Stimulated activated CD8-positive, alpha-beta memory T cell treated with anti-CD3 and anti-CD28 coated beads, Interleukin-2, amount 100 ng/mL, for 1 hour (primary cell): ENCODE measurements at places on chromosomes 7 and 10.

- no peak for DNase-seq
Observed at GRCh38 chr7:134473861-134474291, 15.0 kb upstream of the AKR1B1 start.

DNA sequence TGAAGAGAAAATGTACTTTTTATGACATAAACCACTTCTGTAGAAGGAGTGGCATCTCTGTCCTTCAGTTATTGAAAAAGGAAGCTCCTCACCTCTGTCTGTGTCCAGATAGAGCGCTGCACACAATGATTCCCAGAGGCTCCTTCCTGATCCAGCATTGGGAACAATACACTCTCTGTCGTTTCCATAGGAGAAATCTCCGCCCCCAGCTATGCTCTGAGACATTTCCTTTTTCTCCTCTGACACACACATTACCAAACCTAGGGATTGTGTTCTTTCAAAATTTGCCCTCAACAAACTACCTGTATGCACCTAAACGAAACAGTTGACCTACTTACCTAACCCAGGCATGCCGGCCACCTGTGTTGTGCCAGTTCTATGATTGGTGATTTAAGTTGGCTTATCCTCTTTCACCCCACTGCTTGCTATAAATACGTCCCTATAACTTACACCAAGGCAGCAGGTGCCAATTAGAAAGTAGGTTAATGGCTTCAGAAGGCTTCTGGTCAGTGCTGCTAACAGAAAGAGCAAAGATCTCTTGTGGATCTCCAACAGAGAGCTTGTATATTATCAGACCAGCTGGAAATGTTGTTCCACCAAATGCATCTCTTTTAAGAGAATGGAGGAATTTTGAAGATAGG, 140.1 kb upstream of the JCAD start:
- no peak for DNase-seq

GRCh38 chr7:142774826-142775225, 4.1 kb downstream of the PRSS2 start:
- no peak for DNase-seq

DNA sequence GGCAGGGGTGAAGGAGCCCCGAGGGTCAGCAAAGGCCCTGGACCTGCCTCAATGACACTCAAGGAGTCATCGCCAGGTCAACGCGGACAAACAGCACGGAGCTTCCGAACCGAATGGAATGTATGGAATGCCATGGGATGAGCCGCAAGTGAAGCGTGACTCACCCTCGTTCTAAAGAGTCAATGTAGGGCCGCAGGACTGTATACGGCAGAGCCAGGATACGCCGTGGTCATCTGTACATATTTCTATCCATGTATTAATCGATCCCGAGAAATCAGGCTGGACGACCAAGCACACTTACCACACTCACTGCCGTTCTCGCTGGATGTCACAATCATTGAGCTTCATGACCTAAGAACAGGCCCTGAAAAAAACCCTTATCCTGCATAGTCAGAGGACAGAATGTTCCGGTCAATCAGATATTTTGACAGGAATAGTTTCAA, 4.3 kb downstream of the SNX8 start:
- DNase-seq, result no peak

GRCh38 chr7:101736084-101736483, 81.3 kb upstream of the CUX1 start:
- DNase-seq, result no peak

DNA sequence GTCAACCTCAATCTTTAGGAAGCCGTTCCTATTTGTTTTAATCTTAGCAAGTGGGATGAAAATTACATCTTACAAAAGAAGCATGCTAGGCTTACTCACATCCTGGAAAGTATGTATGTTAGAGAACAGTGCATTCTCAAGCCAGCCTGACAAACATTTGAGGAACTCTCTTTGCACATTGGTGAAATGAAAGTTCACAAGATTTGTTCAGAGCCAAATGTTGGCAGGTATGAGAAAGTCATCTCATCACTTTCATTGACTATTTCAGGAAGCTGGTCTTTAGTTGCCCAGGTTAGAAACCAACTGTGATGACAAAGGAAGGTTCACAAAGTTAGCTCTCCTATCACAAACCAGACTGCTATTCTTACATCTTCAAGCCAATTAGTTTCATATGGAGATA, 57.1 kb downstream of the ABCB1 start:
- DNase-seq, result no peak

GRCh38 chr10:116521424-116522290, 24.1 kb upstream of the PNLIP start:
- no peak for DNase-seq

DNA sequence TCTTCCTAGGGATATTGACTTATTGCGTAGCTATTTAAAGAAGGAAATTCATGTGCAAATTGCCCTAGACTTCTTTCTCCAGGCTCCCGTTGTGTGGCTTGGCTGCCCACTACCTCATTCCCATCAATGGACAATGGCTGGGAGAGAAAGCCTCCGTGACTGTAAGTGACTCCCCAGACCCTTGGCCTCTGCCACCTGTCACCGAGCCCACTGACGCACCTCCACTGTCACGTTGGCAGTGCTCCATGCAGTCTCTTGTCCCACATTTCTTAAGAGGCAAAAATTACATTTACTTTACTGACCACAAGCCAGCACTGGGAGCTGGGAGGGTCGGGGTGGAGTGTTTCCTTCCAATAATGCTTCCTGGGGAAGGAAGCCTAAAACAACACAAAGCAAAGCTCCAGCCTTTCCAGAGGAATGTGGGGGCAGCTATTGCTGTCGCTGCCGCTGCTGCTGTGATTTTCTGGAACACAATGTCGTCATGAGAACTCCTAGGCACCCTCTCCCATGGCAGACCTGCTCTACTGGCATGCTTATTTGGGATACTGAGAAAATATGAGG, 89.7 kb upstream of the STEAP1B start:
- no peak for DNase-seq

DNA sequence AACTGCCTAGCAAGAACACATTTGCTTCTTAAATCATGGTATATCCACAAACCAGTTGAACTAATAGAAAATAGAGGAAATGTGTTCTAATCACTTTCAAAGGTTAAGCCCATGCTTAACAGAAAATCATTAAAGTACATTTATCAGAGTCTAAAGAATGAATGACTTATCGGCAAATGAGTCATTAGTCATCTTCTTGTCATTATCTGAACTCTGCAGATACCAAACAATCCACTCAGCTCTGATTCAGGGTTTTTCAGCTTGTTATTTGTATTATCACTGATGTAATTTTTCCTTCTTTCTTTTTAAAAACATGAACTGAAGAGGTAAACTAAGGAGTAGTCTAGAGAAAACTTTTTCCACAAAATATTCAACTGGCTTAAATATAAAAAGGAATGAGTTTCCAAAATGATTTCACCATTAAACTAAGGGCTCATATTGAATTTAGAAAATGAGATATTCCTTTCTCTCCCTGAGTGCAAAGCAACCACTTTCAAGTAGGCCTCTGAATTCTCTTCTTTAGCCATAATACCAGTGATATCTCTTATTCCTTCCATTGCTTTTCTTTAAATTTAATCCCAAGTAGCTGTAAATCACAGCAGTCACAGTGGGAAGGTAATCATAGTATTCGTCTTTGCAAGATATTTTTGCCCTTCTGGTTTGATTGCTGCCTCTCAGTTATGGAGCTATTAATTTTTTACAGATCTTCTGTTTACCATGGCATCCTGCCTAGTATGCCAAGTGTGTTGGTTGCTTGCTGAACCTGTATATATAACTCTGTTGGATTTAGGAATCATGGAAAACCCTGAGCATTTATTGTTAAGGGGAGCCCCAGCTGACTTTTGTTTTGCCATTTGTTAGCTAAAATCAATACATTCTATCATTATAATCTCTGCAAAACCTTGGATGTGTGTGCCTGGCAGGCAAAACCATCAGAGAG, 125.1 kb downstream of the THSD7A start:
- DNase-seq, result no peak

DNA sequence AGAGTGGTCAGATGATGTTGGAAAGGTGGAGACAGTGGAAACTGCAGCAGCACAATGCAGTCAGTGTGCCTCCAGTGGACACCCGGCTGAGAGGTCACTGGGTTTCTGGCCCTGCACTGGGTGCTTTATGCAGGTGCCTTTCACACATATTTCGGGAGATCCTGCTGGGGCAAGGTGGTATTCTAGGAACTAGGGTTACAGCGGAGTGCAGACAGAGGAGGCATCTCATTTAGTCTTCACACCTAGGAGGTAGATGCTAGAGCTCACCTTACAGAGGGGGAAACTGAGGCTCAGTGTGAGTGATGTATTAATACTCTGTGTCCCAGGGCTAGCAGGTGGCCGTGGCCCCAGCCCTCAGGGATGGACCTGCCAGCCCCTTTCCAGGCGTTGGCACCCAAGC, 103.9 kb upstream of the KCTD7 start:
- no peak for DNase-seq

GRCh38 chr10:70592186-70592735, 10.3 kb downstream of the PRF1 start:
- no peak for DNase-seq

DNA sequence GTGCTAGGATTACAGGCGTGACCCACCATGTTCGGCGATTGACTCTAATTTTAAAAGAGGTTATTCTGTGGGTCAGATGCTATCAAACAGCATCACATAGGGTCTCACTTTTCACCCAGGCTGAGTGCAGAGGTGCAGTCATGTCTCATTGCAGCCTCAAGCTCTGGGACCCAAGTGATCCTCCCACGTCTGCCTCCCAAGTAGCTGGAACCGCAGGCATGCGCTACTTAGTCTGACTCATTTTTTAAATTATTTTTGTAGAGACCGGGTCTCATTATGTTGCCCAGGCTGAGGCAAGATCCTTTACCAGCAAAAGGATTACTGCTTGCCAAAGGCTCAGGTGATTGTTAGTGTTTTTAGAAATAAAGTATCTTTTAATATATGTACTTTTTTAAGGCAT, 42.9 kb upstream of the STOX1 start:
- DNase-seq, result no peak

DNA sequence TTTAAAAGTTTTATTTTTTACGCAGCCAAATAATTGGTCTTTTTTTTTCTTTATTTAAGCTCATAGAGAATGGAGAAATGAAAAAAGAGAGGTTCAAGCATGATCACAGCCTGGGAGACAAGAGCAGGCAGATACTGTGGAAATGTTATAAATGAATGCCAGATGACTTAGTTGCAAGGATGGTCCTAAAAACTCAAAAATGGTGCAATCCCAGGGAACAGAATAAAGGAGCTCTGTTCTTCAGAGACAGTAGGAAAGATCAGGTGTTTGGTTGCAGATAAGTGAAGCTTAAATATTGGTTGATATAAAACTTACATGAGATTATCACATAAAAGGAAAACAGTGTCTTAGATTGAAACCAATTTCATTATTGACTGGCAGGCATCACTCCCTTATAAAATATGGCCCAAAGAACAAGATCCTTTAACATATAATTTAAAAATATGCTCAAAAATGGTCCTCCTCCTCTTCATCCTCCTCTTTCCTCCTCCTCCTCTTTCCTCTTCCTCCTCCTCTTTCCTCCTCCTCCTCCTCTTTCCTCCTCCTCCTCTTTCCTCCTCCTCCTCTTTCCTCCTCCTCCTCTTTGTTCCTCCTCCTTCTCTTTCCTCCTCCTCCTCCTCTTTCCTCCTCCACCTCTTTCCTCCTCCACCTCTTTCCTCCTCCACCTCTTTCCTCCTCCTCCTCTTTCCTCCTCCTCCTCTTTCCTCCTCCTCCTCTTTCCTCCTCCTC, 18.6 kb downstream of the GNAT3 start:
- no peak for DNase-seq

DNA sequence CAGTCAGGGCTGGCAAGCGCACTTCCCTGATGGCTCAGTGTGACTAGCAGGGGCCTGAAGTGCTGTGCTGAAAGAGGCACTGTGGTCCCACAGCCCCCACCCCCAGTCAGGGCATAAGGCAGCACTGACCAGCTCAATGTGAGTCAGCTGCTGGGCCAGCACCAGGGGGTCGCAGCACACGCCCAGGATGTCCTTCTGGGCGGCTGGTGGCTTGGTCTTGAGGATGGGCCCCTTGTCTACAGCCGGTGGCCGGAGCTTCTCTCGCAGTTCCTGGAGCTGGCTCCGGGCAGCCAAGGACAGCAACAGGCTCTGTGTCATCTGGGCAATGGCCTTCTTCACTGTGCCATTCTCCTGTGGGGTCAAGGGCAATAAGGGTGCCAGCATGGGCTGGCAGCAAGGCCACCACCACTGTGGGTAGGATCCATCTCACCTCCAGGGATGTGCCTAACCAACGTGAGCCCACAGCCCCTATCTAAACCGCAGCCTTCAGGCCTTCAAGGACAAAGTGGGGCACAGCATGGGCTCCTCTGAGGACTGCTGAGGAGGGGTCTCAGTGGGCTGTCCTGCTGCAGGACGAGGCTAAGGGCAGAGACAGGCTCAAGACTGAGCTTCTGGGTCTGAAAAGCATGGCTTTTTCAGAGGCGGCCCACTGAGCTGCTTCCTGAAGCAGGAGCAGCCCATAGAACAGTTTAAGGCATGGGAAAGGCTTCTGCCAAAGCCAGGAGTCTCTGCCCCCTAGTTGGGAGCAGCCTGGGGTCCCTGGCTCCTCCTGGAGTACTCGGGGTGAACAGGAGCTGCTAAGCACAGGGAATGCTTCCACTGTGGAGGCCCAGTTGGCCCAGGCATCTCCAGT, 62.5 kb downstream of the CSGALNACT2 start:
- DNase-seq, result no peak

DNA sequence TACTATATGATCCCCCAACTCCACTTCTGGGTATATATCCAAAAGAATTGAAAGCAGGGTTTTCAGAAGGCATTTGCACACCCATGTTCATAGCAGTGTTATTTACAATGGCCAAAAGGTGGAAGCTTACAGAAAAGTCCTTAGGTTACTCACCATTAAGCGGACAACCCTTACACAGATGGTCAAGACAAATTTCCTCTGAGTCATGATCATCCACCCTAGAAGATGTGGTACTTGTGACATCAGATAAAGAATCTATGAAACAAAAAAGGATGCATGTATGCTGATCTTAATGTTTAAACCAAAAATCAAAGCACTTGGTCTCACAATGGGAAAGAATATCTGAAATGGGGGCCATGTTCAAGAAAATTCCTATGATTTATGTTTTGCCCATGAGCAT, 31.1 kb downstream of the ZC3HAV1 start:
- no peak for DNase-seq

DNA sequence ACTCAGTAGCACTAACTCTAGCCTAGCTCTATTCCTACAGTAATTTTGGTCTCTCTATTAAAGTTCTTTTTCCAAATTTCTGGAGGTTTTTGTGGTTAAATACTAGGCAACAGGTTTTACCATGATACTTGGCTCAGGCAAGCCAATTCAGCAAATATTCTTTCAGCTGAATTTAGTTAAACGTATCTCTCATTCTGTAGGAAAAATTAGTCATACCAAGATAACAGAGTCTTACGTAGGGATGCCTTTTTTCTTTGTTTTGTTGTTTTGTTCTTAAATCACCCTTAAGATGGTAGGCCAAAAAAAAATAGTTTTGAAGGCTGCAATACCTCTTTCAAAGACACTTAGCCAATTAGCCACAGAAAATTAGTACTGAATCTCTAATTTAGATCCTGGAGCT, 180.5 kb downstream of the MAGI2 start:
- DNase-seq, result no peak

- no peak for DNase-seq
Observed at GRCh38 chr7:78350926-78351325, 552.4 kb downstream of the PHTF2 start.

DNA sequence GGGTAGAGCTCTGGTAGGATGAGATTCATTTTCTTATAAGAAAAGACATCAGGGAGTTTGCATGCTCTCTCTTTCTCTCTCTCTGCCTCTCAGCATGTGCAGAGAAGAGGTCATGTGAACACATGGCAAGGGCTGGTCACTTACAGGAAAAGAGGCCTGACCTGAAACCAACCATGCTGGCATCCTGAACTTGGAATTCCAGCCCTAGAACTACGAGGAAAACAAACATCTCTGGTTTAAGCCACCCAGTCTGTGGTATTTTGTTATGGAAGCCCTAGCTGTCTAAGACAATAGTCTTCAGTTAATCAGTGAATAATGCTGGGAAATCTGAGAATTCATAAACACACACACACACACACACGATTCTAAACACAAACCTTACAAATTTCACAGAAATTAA, 1104.2 kb upstream of the LRRN3 start:
- DNase-seq, result no peak
